Smooth muscle cell of the coronary artery (primary cell): ENCODE measurements at places on chromosomes 11 and 22. TPM values are rescaled to one million over a fixed set of nuclear protein-coding genes. Genes with fewer than 3 reads are reported as not detected.

Gene TNNT3
- total RNA-seq: 0.15 and 0.70 TPM in 2 replicates

Gene BRMS1
- 45.7 and 53.4 TPM in 2 replicates for total RNA-seq

Gene EFCAB6
- total RNA-seq: 0.83 and 1.1 TPM in 2 replicates

Gene TRIM48
- not detected in 2 replicates for total RNA-seq

Gene PRR5L
- total RNA-seq: 6.3 and 43.7 TPM in 2 replicates

Gene B4GALNT4
- total RNA-seq: 1.1 and 2.8 TPM in 2 replicates

Gene MMP8
- not detected in 2 replicates for total RNA-seq

Gene KLHL35
- total RNA-seq: 3.3 and 6.6 TPM in 2 replicates

Gene C1QTNF5
- total RNA-seq: 10.6 and 11.6 TPM in 2 replicates

Gene JRKL
- total RNA-seq: 7.5 and 10.2 TPM in 2 replicates

Gene CD3E
- not detected in 2 replicates for total RNA-seq

Gene POTEH
- total RNA-seq: not detected in 2 replicates

Gene KCNQ1
- under 0.01 TPM in 1 of 2 replicates, not detected in the other for total RNA-seq

Gene ACTN3
- total RNA-seq: under 0.01 and 0.12 TPM in 2 replicates

Gene TYR
- not detected in 2 replicates for total RNA-seq
